Naive thymus-derived CD8-positive, alpha-beta T cell (primary cell): ENCODE measurements at places on chromosomes 12 and 14. TPM values are rescaled to one million over a fixed set of nuclear protein-coding genes. Genes with fewer than 3 reads are reported as not detected.

GPD1 gene
- polyA plus RNA-seq, result not detected

SALL2 gene
- 2.5 TPM for polyA plus RNA-seq

TRAFD1 gene
- 57.6 TPM for polyA plus RNA-seq

KRT6C gene
- not detected for polyA plus RNA-seq

TAS2R7 gene
- polyA plus RNA-seq, result not detected

IL23A gene
- polyA plus RNA-seq, result 16.6 TPM

OAS1 gene
- 22.9 TPM for polyA plus RNA-seq

IQSEC3 gene
- 1.1 TPM for polyA plus RNA-seq

ACSM4 gene
- not detected for polyA plus RNA-seq

PIK3C2G gene
- polyA plus RNA-seq, result not detected

LRTM2 gene
- polyA plus RNA-seq, result not detected

PTPRB gene
- not detected for polyA plus RNA-seq

TTC9 gene
- polyA plus RNA-seq, result 10.2 TPM

ANO2 gene
- not detected for polyA plus RNA-seq
